ENCODE measurements at places on chromosomes 12 and 14.

DNA sequence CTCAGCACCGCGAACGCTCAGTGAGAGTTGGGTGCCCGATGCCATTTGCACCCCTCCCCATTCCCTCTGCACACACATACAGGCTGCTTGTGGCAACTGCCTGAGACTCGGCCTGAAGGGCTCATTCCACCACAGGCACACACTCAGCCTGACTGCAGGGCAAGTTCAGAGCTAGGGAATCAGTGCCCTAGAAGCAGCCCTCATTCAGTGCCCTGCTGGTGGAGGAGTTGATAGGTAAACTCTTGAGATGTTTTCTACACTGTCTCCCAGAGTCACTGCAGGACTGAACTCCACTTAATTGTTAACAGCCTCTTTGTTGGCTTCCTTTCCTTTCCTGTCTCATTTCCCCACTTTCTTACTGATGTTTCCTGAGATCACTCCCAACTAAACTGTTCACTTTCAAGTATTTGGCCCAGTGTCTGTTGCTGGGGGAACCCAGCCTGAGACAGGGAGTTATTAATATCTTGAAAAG lies 16.9 kb downstream of the PPP1R36 start:
- no peak for DNase-seq

DNA sequence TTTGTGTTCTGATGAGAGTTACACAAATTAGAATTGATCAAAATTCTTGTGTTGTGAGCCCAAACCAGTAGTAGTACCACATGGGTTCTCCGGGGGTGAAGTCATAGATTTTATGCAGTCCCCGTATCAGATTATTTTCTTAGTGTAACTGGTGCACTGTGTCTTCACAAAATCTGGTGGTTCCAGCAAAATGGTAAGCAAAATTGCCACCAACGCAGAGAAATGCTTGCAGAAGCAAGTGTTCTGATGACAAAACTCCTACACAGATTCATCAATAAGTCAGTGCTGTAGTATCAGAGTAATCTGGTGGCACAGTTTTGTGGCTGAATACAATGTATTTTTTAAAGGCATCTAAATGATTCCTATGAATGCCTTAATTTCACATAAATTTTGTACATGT lies 1.3 kb upstream of the CACNA2D4 start:
- DNase-seq: no peak

DNA sequence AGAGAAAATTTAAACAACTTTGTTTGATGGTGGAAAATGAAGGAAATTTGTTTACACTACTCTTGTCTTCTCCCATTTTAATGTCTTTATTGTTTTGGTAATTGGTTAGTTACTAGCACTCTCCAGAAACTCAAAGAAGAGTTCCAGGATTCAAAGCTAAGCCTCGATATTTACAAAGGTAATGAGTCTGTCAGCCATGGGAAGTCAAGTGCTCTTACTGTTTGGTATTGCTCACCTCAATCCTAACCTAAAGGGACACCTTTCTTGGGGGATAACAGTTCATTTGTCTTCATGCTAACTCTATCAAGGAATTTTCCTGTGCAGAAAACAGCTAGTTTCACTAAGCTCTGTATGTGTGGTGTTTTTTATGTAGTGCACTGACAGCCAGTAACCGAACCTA lies 222.9 kb upstream of the LMO3 start:
- DNase-seq: no peak

DNA sequence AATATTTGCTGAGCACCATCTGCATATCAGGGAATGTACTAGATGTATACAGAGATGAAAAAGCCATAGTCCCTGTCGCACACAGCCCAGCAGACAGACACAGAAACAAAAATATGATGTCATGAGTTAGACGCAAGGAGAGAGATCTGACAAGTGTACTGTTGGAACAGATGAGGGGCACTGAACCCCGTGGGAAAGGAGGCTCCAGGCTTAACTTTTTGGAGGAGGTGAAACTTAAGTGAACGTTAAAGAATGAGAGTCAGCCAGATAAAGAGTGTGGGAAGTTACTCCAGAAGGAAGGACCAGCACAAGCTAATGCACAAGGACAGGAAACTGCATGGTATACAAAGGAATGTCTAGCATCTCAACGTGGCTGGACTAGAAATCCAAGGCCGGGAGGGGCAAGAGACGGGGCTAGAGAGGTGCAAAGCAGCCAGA lies 2.5 kb upstream of the ACTN1 start:
- DNase-seq: no peak

GRCh38 chr12:121657305-121658008 lies 12.0 kb downstream of the MORN3 start:
- no peak for DNase-seq

DNA sequence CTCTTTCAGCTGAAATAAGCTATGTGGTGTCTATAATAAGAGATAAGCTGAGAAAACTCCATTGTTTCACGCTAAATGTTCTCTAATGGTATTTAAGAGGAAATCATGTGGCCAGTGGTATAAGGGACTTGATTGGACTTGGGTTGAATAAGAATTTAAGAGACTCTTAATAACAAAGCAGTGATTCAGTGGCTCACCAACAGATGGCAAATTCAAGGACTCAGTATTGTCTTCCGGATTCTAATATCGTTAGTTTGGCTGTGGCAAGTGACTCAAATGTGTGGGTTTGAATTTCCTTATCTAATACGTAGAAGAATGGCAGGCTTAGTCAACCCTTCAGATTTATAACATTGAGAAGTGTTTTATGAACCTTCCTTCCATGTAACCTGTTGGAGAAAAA lies 49.1 kb upstream of the KCNH3 start:
- DNase-seq: peak; percentile 28

DNA sequence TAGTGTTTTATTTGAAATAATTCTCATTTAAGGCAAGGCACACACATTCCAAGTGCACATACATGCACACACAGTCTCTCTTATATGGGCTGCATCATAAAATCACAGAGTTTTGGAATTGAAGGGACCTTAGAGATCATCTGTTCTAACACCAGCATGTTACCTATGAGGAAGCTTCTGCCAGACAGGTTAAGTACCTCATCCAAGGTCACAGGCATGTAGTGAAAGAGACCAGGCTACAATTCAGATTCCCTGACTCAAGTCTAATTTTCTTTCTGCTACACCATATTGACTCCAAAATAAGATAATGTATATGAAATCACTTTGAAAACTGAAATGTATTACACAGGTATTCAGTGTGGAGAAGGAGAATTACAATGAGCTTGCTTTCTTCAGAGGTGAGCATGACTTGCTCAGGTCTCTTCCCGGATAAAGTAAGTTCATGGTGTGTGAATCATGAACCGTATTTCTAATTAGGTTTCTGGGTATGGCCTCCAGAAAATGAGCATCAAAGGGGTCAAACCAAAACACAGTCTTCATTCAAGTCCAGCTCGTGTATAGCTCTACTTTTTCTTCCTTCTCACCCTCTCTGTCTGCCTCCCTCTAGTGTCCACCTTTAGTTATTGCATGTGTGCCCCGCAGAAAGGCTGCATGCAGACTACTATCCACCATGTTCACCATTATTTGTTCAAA lies 411.9 kb downstream of the FUT8 start:
- peak; percentile 49 for DNase-seq

- no peak for DNase-seq
Observed at GRCh38 chr14:57089901-57090300, 178.8 kb downstream of the EXOC5 start.

GRCh38 chr12:102568276-102568675 lies 87.9 kb upstream of the IGF1 start:
- DNase-seq: no peak

DNA sequence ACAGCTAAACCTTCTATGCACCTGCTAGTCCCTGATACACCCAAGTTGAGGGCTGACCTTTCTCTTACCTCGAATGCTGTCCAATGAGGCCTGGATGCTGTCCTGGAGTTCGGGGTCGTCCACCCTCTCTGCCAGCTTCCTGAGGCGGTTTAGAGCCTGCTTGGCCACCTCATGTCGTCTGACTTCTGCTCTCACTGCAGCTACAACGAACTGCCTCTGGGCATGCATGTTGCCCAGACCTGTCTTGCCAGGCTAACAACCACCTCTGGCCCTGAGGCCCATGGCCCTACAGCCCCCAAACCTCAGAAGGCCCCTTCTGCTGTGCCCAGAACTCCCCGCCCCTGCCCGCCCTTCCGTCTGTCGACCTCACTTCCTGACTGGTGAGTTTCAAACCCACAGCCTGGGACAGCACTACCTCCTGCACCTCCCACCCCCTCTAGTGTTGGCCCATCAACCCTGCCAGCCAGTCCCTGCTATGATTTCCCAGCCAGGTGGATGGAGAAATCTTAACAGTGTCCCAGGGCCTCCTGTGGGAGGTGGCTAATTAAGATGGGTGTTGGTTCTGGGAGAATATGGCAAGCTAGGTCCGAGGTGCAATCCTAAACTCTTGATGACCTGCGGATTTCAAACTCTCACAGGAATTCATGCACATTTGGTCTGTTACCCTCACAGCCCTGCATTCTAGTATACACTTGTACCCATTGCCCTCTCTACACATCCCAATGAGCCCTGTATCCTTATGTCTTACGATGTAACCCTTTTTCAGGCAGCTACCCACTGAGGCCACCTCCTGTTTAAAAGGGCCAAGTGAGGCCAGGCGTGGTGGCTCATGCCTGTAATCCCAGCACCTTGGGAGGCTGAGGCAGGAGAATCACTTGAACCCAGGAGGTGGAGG lies 2.7 kb upstream of the TSPAN31 start:
- DNase-seq: no peak

- DNase-seq: no peak
Observed at GRCh38 chr14:67059596-67059995, 129.6 kb upstream of the GARIN2 start.

GRCh38 chr14:36068777-36069534 lies 107.6 kb downstream of the PTCSC3 start:
- DNase-seq: peak; percentile 87

- DNase-seq: no peak
Observed at GRCh38 chr12:116534311-116535121, 24.7 kb upstream of the MAP1LC3B2 start.

DNA sequence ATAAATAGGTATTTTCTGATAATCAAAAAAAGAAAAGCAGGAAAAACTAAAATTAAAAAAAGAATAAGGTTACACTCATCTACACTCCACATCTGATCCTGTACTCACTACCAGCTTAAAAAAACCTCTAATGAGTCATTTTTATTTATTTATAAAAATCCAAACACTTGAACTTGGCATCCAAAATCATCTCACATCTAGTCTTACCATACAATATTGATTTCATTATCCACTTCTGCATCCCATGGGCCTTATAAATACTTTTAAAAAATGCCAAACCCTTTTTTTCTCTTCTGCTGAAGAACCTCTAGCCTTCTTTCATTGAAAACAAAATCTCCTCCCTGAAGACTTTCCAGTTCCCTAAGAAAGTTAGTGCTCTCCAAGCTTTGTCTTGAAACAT lies 109.7 kb downstream of the TMTC3 start:
- no peak for DNase-seq

GRCh38 chr12:124021007-124021406 lies 48.0 kb downstream of the ZNF664 start:
- no peak for DNase-seq

GRCh38 chr12:5051334-5051733 lies 7.7 kb downstream of the KCNA5 start:
- no peak for DNase-seq

GRCh38 chr14:64856529-64857445 lies 22.9 kb downstream of the SPTB start:
- no peak for DNase-seq

DNA sequence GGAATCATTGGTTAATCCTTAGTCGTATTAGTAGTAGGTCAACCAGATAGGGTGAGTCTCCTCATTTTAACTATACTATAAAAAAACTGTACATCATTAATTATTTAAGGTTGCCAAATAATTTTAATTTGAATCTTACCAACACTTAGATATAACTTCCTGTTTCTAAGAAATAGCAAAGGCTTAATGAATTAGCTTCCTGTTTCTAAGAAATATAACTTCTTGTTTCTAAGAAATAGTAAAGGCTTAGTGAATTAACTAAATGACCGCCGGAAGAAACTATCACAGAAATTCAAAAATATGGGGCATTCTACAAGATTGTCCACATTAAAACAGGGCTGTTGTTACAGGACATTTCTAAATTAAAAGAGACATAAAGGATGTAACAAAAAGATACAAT lies 392.9 kb upstream of the FOXG1 start:
- DNase-seq: no peak

GRCh38 chr12:43104494-43104893 lies 447.5 kb downstream of the ADAMTS20 start:
- peak; percentile 35 for DNase-seq

GRCh38 chr12:30847259-30847658 lies 79.3 kb upstream of the TSPAN11 start:
- peak; percentile 64 for DNase-seq

GRCh38 chr12:89556976-89557375 lies 31.1 kb upstream of the POC1B start:
- DNase-seq: no peak

GRCh38 chr12:82567688-82568087 lies 119.0 kb upstream of the TMTC2 start:
- DNase-seq: no peak

DNA sequence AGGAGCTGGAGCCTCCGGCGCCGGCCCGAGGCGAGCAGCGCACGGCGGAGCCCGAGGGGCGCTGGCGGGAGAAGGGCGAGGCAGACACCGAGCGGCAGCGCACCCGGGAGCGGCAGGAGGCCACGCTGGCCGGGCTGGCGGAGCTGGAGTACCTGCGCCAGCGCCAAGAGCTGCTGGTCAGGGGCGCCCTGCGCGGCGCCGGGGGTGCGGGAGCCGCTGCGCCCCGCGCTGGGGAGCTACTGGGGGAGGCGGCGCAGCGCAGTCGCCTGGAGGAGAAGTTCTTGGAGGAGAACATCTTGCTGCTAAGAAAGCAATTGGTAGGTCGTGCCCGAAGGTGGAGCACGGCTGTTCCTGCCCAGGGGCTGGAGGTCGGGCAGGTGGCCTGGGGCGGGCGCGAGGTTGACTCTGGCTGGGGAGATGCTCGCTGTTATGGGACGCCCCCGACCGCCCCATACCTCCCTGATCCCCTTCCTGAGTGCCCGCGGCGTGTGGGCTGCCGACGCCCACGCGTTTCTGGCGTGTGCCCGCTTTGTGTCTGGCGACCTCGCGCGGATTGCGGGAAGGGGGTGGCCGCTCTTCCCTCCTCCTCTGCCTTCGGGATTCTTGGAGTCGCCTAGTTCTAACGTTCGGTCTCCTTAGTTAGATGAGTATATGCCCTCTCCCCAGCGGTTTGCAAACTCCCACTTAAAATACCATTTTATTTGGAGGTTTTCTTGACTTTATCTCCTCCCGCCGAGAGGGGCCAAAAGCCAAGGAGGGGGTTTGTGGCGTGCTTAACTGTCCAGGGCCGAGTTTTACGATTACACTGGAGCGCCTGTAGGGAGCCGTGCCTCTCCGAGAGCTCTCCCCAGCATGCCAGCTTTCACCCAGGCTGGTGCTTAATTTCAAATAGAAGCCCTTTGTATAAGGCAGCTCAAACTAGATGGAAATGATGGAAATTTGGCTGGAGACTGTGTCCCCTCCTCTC lies 752 bp downstream of the DACT1 start:
- DNase-seq: no peak

GRCh38 chr12:26614011-26614616 lies 218.9 kb downstream of the ITPR2 start:
- DNase-seq: no peak

- DNase-seq: no peak
Observed at GRCh38 chr14:73758392-73759182, 44.4 kb upstream of the PNMA1 start.
